ENCODE measurements at places on chromosomes 13 and 19. TPM values are rescaled to one million over a fixed set of nuclear protein-coding genes. Genes with fewer than 3 reads are reported as not detected.

CALR3 gene
- total RNA-seq: not detected

DNAJC15 gene
- 14.6 TPM for total RNA-seq

CGB8 gene
- not detected for total RNA-seq

CPB2 gene
- total RNA-seq: not detected

IGSF23 gene
- total RNA-seq: not detected

DNA sequence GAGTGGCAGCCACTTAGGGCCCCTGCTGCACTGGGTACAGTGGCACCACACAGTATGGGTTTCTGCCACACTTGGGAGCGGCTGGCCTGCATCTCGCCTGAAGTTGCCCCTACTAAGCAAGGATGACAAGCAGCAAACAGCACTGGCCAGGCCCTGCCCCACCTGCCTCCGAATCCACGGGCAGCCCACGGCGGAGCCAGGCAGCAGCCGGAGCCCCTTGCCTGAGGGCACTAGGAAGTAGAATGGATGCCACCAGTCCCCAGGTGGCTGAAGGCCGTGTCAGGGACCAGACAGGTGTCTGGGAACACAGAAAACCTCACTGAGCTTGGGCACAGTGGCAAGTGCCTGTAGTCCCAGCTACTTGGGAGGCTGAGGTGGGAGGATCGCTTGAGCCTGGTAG, 19.4 kb downstream of the MLLT1 start:
- no peak for DNase-seq
- H3K27me3 ChIP-seq: no peaks in the 10 kb centered on the region
- H3K36me3 ChIP-seq: no peaks in the 10 kb centered on the region
- no peaks in the 10 kb centered on the region for H3K4me1 ChIP-seq

- no peaks in the 10 kb centered on the region for H3K27me3 ChIP-seq
- no peak overlapping the region for H3K4me3 ChIP-seq
- DNase-seq: no peak
- H3K4me1 ChIP-seq: no peaks in the 10 kb centered on the region
- no peak overlapping the region for H3K27ac ChIP-seq
- no peaks in the 10 kb centered on the region for H3K36me3 ChIP-seq
Measured at GRCh38 chr19:3653865-3654513, 27.4 kb upstream of the CACTIN start.

- H3K27ac ChIP-seq: no peak overlapping the region
- H3K4me3 ChIP-seq: no peak overlapping the region
- no peaks in the 10 kb centered on the region for H3K4me1 ChIP-seq
- H3K27me3 ChIP-seq: no peaks in the 10 kb centered on the region
Measured at GRCh38 chr13:26584713-26585112, 27.2 kb downstream of the WASF3 start.

DNA sequence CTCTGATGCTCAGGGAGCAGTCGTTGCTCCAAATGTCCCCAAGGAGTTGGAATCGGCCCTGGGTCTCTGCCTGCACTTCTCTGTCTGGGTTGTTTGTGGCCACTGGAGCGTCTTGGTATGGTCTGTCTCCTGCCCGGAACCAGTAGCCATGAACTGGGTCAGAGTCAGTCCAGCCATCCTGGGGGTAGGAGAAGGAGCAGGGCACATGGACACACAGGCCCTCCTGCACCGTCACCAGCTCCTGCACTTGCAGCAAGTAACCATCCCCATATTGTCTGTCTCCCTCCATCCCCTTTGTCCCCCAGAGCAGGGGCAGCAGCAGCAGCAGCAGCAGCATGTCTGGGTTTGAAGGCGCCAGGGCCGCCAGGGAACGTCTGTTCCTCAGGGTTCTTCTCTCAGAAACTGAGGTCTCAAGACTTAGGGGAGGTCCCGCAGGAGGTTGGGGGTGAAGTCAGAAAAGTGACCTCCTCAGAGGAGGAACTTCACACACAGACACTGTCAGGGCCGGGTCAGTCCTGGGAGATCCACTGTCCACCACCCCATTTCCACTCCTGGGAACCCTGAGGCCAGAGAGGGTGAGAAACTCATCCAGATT, at the start of gene SIGLEC8:
Gene SIGLEC8, minus strand, starts transcription at position 404 of the 595 bp plus-strand sequence. Its CDS starts 67 bp downstream, at position 337.
- no peak for DNase-seq
- H3K27ac ChIP-seq: no peak within 1 kb of the TSS
- no peaks in the 10 kb centered on the region for H3K36me3 ChIP-seq
- H3K27me3 ChIP-seq: no peaks in the 10 kb centered on the region

DNA sequence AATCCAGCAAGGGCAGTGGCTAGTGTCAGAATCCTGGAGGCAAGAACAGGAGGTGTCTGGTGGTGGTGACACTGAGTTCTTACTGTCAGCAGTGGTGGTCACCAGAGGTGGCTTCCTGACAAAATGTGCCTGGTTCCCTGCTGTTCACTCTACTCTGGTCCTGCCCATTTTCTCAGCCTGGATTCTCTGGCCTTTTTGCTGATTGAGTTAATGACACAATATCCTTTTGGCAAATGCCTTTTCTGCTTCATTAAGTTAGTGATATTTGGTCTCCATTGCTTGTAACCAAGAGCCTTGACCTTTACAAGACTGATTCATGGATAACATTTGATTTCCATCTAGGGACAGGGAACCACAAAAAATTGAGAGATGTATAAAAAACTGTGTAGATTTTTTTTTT, 51.1 kb downstream of the RFC3 start:
- no peak overlapping the region for H3K4me3 ChIP-seq
- no peaks in the 10 kb centered on the region for H3K27me3 ChIP-seq
- H3K27ac ChIP-seq: no peak overlapping the region
- H3K4me1 ChIP-seq: no peaks in the 10 kb centered on the region

DNA sequence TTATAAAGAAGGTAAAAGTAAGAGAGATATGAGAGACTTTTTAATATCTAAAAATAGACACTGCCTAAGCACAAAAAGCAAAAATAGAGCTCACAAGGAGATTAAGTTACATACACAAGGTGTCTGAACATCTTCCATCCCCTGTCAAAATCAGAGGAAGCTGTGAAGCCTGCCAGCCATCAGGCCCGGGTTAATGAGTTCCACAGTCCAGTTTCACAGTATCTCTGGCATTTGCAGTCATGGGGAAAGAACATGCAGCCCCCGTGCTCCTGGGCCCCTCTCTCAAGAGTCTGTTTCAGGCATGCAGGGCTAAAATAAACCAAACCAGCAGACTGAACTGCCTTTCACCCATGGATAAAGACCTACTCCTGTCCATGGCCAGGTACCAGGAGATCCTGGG, 79.2 kb downstream of the TBC1D4 start:
- no peak for DNase-seq
- no peaks in the 10 kb centered on the region for H3K36me3 ChIP-seq
- H3K4me3 ChIP-seq: no peak overlapping the region
- H3K27ac ChIP-seq: no peak overlapping the region
- H3K4me1 ChIP-seq: no peaks in the 10 kb centered on the region

GRCh38 chr19:53621885-53622740, 9.7 kb upstream of the DPRX start:
- H3K27me3 ChIP-seq: no peaks in the 10 kb centered on the region
- no peaks in the 10 kb centered on the region for H3K36me3 ChIP-seq
- no peak overlapping the region for H3K27ac ChIP-seq
- no peak for DNase-seq
- no peaks in the 10 kb centered on the region for H3K4me1 ChIP-seq

GRCh38 chr19:55855160-55855559, 18.8 kb downstream of the NLRP4 start:
- H3K4me1 ChIP-seq: no peaks in the 10 kb centered on the region
- DNase-seq: no peak
- no peaks in the 10 kb centered on the region for H3K36me3 ChIP-seq

- no peaks in the 10 kb centered on the region for H3K27me3 ChIP-seq
- H3K4me3 ChIP-seq: no peak overlapping the region
- no peak overlapping the region for H3K27ac ChIP-seq
- no peaks in the 10 kb centered on the region for H3K4me1 ChIP-seq
Measured at GRCh38 chr13:92769046-92769445, 457.6 kb upstream of the GPC6 start.

Data from colonic mucosa (tissue), 4 donors.